Cortex of kidney (tissue), 1 donor: ENCODE measurements at places on chromosomes 7 and 10.

DNA sequence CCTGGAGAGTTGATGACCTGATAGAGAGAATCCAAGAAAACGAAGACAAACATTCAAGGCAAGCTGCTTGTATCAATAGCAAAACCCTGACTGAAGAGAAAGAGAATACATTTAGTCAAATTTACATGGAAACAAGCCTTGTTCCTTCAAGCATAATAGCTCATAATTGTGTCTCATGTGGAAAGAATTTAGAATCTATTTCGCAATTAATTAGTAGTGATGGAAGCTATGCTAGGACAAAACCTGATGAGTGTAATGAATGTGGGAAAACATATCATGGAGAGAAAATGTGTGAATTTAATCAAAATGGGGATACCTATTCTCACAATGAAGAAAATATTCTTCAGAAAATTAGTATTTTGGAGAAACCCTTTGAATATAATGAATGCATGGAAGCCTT is 18.0 kb downstream of the RBAK start:
- DNase-seq, result no peak

DNA sequence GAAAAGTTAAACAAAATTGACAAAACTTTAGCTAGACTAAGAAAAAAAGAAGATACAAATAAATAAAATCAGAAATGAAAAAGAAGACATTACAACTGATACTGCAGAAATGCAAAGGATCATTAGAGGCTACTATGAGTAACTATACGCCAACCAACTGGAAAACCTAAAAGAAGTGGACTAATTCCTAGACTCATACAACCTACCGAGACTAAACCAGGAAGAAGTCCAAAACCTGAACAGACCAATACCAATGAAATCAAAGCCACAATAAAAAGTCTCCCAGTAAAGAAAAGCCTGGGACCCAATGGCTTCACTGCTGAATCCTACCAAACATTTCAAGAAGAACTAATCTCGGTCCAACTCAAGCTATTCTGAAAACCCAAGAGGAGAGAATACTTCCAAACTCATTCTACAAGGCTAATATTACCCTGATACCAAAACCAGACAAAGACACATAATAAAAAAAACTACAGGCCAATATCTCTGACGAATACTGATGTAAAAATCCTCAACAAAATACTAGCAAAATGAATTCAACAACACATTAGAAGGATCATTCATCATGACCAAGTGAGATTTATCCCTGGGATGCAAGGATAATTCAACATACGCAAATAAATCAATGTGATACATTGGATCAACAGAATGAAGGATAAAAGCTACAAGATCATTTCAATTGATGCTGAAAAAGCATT is 20.3 kb downstream of the ELAPOR2 start:
- no peak for DNase-seq

DNA sequence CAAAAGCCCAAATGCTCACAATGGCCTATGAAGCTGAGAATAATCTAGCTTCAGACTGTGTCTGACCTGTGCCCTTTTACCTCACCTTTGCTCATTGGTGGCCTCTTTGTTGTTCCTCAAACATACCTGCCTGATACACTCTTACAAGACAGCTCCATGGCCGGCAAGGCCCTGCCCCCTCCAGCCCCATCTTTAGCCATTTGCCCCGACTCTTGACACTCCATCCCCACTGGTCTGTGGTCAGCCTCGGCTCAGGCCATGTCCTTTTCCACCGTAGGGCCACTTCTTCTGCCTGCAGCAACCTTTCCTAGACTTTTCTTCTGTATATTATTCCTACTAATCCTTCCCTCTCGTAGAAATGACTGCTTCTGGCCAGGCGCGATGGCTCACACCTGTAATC is 265.2 kb downstream of the RPS24 start:
- no peak for DNase-seq

DNA sequence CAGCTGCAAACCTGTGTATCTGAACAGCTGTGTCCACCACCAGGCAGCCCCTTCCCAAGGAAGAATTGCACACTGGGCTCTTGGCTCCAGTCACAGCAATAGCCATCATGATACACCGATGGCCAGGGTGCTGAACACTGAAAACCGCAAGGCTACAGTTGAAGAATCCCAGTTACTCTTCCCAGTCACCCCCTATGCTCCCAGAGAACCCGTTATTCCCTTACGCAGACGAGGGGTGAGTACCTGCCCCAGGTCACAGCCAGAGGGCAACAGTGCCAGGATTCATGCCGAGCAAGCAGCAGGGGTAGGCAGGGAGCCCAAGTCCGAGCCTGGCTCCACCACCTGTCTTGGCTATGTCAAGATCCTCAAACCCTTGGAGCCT is 57.8 kb downstream of the RASGEF1A start:
- DNase-seq, result no peak

- DNase-seq, result no peak
Observed at GRCh38 chr7:141097430-141097829, 23.6 kb downstream of the TMEM178B start.

DNA sequence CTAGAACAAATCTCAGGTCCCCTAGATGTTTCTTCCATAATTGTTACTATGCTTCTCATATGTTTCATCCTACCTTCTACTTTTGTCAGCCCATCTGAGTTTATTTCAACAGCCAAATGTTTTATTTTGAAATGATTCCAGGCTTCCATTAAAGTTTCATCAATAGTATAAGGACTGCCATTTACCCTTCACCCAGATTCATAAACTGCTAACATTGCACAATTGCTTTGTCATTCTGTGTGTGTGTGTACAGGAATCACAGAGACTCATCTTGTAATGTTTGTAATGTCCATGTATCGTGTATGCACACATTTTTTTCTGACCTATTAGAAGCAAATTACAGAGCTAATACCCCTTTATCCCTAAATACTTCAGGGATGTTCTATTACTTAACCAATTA is 25.5 kb downstream of the MMRN2 start:
- DNase-seq, result no peak

- no peak for DNase-seq
Observed at GRCh38 chr7:19491371-19491770, 217.5 kb downstream of the POLR1F start.

GRCh38 chr7:140349144-140349771 is 49.1 kb downstream of the SLC37A3 start:
- DNase-seq, result no peak

- DNase-seq, result no peak
Observed at GRCh38 chr7:25777969-25778708, 373.9 kb upstream of the NFE2L3 start.

DNA sequence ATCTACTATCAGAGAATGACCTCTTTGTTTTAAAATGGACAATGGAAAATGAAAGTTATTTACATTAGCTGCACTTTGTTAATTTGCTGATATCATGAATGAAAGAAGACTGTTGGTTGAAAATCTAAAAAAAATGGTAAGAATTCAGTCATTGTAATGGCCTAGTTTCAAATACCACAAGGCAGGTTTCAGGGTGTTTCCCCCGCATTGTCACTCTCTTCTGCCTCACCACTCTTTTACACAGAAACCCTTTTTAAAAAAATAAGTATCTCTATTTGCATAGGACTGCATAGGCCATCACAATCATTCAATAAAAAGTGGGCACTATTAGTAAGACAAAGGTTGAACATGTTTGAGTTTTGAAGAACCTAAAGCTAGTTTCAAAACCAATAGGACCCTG is 737.1 kb downstream of the INHBA start:
- no peak for DNase-seq

DNA sequence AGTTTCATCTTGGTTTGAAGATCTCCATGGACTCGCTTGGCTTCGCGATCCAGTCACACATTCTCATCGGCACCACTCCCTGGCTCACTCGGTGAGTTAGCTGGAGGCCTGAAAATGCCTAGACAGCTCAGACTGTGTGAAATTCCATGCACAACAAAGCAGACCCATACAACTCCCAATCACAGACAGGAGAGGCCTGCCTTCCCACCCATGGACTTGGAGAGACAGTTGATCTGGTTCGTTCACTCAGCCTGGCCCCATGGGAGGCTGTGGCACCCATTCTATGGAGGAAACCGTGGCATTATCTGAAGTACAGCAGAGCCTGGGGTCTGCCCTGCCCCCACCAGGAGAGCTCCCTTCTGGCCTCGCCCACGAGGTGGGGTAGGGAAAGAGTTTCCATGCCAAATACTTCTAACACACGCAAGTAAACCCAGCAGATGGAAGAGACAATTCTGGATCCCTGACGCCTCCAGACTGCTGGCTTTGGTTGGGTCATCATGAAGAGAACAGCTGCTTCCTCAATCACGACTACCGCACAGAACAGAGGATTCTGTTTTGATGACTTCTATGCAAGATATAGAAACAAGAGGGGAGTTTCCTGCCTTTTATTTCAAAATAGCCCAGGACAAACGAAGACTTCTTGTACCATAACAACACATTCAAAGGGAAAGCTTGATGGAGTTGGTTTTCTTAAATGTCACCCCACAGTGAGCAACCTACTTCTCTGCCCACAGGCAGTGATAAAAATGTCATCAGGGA is 15.9 kb downstream of the FAM53B start:
- no peak for DNase-seq

- no peak for DNase-seq
Observed at GRCh38 chr10:128289621-128290020, 163.4 kb upstream of the MKI67 start.
